ACHN (cell line): ENCODE measurements at places on chromosomes 11 and 22.

DNA sequence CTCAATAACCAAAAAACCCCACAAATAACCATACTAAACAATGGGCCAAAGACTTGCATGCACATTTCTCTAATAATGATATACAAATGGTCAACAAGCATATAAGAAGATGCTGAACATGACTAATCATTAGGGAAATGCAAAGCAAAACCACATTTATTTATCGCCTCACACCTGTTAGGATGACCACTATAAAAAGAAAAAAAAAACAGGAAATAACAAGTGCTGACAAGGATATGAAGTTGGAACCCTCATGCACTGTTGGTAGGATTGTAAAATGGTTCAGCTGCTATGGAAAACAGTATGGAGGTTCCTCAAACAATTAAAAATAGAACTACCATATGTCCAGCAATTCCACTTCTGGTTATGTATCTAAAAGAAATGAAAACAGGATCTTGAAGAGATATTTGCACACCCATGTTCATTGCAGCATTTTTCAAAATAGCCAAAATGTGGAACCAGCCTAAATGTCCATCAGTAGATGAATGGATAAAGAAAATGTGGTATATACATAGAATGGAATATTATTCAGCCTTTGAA, 66.2 kb downstream of the AMBRA1 start:
- DNase-seq: no peak

GRCh38 chr11:73324665-73325035, 16.6 kb downstream of the ARHGEF17 start:
- no peak for DNase-seq

GRCh38 chr22:33952776-33953175, 32.5 kb upstream of the LARGE1 start:
- DNase-seq: no peak

- DNase-seq: no peak
These were observed 61.9 kb downstream of the MTNR1B start for GRCh38 chr11:93031386-93031785.

GRCh38 chr11:47156333-47156732, 20.3 kb downstream of the ARFGAP2 start:
- no peak for DNase-seq

DNA sequence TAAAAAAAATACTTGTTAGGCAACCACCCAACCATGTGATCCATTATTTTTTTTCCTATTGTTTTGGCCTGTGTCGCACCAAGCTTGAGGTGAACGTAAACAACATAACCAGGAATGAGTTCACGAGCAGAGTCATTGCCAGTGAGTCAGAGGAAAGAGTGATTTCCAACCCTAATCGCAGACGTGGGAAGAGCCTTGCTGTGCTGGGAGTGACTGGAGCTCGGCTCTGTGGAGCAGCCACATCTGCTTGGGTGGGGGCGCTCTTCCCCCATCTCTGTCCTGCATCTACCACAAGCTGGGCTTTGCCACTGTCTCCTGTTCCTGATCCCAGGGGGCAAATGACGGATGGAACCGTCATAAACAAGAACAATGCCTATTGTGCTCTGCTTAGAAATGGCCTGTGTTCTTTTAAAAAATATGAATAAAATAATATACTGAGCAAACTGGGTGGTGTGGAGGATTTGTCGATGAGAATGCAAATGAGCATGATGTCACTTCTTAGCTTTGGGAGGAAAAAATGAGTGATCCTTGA, 210.0 kb downstream of the KIRREL3 start:
- peak; percentile 87 for DNase-seq

DNA sequence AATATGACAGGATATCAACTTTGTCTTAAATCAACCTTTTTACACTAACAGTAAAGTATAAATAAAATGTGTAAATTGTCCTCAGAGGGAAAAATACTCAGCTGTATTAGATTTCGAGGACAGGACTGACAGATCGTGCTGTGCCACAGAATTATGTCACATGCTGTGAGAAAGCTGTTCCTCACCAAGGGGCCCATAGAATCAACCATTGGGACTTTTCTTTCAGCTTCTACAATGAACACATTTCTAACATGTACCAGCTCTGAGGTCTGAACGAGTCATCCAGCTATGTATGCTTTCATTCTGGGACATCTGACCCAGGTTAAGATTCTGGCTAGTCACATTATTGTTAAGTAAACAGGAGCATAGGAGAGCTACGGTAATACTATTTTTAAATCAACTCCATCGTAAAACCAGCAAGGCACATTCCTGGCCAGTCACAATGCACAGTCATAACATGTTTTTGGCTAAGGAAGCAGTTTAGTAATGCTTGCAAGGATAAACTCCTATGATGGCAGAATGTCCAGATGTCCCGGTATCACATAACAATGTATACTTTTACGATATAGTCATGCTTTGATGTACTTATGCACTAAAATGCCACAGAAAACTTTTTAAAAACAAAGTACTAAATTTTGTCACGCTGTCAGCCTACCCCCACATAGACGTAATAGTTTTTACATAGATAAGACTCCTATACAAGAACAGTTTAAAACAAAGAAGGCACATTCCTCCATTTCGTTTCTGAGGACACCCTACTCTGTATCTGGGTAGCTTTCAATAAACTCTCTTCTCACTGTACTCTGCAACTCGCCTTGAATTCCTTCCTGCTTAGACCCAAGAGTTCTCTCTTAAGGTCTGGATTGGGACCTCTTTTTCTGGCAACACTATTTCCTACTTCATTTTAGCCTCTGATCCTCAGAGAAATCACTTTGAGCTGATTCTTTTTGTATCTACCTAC, 27.4 kb downstream of the ZNF214 start:
- no peak for DNase-seq

- no peak for DNase-seq
These were observed 82.1 kb downstream of the ARHGAP42 start for GRCh38 chr11:100769165-100769564.

DNA sequence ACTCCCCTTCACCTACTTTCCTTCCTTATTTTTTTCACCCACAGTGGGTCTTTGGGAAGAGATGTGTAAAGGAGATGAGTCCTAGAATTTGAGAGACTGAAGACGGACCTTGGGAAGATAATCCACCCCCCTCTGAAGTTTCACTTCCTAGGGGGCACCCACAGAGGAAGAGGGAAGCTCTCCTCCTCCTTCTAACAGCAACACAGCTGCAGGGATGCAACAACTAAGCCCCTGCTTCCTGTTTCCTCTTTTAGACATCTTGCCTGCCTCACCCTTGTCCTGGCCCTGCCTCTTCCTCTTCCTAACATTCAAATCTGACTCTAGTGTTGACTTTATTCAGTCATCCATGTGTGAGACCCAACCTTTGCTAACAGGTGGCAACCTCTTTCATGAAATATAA, 424.6 kb downstream of the BUD13 start:
- no peak for DNase-seq

DNA sequence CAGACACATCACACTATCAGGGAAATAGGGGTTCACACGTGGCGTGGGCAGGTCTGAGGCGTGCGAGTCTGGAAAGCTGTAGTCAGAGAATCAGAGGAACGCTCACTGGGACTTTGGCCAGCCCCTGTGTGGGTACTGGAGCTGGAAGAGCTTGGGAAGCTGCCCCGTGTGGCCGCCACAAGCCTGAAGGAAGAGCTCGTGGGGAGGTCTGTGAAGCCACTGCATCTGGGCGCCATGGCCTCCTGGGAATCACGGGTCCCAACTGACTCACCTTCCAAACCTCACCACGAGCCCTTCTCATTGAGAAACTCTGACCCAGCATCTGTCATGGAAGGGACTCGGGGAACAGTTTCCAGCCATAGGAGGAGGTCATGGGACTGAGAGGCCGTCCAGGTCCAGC, 5.9 kb upstream of the MRGPRF start:
- no peak for DNase-seq

DNA sequence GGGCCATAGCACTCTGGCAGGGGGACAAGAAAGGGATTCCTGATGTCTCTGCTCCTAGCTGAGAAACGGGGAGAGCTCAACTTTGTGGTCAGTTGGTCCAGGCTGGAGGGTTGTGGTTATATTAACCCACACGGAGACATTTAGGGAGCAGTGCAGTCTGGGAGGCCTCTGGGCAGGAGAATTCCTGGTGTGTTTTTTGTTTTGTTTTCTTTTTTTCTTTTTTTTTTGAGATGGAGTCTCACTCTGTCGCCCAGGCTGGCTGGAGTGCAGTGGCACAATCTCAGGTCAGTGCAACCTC, 88.0 kb upstream of the SHISAL1 start:
- no peak for DNase-seq

DNA sequence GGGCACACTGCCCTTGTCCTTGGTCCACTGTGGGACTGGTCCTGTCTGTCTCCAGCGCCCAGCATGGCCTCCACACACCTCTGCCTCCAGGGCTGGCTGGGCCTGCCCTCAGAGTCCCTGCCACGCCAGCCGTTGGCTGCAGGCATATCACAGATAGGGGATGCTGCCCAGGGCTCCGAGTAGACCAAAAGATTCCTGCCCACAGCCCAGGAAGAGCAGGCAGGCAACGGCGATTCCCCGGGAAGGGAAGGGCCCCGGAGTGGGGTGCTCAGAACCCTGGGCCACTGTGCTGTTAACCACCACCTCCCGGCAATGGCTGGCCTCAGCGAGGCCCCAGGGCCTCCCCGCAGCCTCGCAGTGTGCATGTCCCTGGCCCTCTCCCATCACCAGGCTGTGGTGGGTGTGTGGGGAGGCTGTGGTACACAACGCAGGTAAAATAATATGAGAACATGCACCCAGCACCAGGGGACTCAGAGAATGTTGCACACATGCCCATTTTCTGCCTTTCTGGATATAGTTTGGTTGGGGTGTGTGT, 2.2 kb downstream of the IFITM5 start:
- DNase-seq: no peak

DNA sequence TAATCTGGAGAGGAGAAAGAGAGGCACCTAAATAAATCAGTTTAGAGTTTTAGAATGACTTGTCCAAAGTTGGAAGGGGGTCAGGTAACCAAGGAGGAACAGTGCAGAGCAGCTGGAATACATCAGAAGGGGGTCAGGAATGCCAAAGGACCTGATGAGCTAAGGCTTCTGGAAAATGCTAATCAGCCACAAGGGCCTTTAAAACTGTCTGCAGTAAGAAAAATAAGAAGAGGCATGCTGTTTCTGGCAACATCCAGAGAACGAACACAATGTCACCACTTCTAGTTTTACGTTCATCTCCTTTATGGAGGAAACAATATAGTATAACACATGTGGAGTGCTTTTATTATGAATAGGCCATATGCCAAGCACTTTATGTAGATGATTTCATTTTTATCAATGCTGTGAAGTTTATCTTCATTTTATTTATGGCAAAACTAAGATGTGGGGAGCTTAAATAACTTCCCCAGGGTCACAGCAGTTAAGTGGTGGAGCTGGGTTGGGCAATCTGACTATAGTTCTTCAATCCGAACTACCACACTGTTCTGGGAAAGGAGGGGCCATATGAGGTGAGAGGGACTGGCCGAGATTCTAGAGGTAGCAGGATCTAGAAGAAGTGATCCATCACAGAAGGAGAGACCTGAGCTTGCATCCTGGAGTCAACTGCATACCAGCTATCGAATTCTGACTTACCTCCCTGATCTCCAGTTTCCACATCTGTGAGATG, 22.6 kb downstream of the ACO2 start:
- no peak for DNase-seq

DNA sequence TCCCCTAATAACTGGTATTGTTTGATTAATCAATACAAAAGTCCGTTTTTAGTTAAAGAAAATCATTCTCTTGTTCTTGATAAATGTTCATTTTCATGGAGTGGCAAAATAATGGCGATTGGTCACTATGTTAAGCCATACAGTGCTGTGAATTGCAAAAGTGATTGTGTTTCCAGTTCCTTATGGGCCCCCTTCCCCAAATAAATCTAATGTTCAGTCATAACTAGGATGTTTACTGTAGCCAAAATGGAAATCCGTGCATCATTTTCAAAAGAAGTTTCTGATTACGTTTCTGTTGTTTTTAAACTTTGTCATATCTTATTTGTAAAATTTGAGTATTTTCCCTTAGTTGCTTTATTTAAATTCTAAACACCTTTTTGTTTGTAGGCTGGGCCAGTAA, 845 bp downstream of the RBM7 start:
- DNase-seq: no peak

DNA sequence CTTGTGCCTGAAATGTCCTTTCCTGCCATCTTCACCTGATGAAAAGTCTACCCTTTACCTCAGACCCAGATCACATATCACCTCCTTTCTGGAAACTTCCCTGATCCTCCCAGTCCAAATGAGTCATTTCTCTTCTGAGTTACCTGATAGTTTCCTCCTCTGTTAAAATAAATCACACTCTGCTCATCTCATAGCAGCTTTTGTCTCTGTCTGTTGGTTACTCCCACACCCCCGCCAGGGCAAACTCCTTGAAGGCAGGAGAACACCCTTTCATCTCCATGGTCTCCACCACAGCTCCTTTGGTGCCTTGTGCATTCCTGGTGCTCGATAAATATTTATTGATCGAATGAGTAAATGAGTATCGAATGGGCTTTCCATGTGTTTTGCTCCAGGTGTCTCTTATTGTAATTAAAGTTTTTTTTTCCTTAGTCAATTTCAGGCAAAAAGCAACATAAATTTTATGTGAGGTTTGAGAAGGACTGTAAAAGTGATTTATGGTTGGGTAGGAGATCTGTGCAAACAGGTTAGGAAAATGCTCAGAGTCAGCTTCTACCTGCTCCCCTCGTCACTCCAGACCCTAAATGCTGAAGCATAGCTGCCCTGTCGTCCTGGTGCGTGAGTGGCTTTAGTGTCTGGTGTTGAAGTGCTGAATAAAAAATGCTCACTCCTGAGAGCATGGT, 178.2 kb downstream of the GRIK4 start:
- DNase-seq: no peak

GRCh38 chr11:132755934-132756333, 776.4 kb downstream of the OPCML start:
- DNase-seq: no peak
